Common myeloid progenitor, CD34-positive (primary cell): ENCODE measurements at places on chromosomes 11 and 22.

DNA sequence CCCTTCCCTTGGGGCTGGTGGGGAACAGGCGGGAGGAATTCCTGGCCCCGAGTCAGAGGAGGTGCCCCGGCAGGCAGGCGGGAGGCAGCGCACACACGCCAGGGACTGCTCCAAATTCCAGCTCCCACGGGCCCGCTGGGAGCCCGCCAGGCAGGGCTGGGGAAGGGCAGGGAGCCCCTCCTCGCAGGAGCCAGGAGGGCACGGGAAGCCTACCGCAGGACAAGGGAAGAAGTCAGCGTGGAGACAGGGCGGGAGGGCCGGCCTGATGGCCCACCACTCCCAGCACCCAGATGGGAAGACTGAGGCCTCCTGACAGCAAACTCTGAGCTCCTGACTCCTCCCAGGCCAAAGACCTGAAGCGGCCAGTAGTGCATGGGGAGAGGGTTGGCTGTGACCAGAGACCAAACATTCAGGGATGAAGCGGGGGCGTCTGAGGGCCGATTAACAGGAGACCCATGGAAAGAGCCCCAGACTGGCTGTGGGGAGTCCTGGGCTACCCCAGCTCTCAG lies 22.4 kb downstream of the RPL3 start:
- no peak for DNase-seq

GRCh38 chr11:21561581-21561980 lies 631.3 kb upstream of the ANO5 start:
- DNase-seq: no peak

DNA sequence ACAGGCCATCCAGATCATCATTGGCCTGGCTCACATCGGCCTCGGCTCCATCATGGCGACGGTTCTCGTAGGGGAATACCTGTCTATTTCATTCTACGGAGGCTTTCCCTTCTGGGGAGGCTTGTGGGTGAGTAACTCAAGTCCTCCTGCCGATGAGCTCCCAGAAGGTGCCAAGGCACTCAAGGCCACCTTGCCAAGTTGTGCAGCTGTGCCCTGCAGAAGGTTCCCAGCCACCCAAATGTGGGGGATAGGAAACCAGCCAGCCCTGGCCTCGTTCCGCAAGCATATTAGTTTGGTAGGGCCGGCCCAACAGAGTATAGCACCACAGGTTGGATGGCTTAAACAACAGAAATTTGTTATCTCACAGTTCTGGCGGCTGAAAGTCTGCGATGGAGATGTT lies 4.0 kb downstream of the MS4A8 start:
- no peak for DNase-seq

DNA sequence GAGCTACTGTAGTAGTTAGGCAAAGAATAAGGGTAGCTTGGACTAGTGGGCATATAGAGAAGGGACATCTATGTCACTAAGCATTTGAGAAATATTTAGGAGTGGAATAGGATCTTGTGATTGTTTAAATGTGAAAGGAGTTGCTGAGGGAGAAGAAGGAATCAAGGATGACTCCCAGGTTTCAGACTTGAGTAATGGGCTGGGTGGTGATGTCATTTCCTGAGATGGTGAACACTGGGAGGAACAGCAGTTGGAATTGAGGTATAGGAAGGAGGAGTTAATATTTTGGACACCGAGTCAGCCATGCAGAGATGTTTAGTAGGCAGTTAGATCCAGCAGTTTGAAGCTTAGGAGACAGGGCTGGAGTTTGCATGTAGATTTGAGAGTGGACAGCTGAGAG lies 40.1 kb downstream of the REXO2 start:
- no peak for DNase-seq

DNA sequence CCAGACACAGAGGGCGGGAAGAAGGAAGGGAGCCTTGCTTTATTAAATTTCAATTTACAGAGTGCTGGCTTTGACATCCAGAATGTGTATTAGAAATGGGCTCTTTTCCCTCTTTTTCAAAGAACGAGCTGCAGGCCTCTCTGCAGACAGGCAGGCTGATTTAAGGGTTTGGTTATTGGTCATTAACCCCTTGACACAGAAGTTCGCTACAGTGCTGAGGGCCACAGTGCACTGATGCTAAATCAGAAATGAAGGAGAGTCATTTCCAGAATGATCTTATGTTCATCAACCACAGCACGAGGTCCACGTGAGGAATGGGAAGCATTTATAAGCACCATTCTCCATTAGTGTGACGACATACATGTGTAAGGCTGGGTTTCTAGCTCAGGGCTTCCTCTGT lies 51.8 kb downstream of the CSNK2A3 start:
- DNase-seq: no peak

- DNase-seq: no peak
These were observed 5.0 kb downstream of the EED start for GRCh38 chr11:86249307-86250098.

- no peak for DNase-seq
These were observed 18.6 kb upstream of the LMO2 start for GRCh38 chr11:33910296-33910957.

GRCh38 chr22:38467438-38467903 lies 425 bp upstream of the KDELR3 start:
- no peak for DNase-seq

DNA sequence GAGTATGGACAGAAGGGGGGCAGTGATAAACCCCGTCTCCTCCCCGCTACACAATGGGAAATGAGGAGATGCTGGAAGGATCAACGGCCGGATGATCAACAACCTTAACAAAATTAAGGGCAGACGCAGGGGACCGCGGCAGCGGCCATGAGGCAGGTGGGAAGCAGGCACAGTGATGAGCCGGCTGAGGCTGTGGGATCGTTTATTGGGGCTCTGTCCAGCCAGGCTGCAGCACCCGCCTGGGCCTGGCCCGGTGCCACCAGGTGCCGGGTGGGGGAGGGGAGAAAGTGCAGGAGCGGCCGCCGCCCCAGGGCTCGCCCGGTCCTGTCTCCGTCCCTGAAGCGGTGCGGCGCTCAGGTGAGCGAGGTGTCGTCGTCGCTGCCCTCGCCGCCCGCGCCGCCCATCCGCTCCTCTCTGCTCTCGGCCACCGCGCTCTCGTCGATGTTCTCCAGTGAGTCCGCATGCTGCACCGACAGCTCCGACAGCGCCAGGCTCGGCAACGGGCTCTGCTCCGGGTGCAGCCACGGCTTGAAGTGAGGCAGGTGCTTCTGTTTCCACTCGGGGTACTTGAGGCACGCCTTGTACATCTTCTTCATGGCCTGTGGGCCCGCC lies 2.4 kb upstream of the ARAP1 start:
- DNase-seq: no peak

DNA sequence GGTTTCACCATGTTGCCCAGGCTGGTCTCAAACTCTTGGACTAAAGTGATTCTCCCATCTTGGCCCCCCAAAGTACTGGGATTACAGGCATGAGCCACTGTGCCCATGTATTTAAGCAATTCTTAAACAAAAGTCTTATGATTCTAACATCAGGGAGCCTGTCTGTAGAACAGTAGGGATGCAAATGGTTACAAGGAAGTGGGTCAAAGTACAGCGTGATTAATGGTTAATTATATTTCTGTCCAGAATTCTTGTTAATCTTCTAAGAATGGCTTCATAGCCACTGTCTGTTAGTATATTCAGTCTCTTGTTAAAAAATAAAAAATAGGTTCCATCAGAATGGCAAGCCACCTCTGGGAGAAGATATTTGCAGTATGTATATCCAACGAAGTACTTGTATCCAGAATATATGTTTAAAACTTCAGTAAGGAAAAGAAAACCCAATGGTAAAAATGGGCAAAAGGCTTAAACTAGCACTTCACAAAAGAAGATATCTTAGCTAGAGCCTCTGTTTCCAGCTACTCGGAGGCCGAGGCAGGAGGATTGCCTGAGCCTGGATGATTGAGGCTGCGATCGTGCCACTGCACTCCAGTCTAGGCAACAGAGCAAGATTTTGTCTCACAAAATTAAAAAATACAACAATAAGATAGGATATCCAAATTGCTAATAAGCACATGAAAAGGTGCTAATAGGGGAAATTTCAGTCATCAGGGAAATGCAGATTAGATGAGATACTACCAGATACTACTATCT lies 22.9 kb downstream of the ATG13 start:
- no peak for DNase-seq

DNA sequence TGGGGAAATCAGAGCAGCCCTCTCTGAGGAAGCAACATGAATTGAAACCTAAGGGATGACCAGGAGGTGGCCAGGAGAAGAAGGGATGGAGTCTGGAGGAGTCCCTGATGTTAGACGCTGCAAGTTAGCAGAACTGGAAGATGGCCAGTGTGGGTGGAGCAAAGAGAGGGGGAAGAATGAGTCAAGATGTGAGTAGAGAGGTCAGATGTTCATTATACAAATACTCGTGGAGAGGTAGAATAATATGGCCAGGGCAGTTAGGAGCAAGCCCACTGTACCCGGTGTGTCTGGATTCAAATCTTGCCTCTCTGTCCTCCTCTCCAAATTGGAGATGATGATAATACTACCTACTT lies 242.0 kb downstream of the TENM4 start:
- DNase-seq: no peak

GRCh38 chr11:74297484-74297883 lies 14.0 kb downstream of the P4HA3 start:
- no peak for DNase-seq

- no peak for DNase-seq
These were observed 15.7 kb downstream of the TESMIN start for GRCh38 chr11:68735646-68736045.

- no peak for DNase-seq
These were observed 14.4 kb downstream of the TIMP3 start for GRCh38 chr22:32815943-32816342.

DNA sequence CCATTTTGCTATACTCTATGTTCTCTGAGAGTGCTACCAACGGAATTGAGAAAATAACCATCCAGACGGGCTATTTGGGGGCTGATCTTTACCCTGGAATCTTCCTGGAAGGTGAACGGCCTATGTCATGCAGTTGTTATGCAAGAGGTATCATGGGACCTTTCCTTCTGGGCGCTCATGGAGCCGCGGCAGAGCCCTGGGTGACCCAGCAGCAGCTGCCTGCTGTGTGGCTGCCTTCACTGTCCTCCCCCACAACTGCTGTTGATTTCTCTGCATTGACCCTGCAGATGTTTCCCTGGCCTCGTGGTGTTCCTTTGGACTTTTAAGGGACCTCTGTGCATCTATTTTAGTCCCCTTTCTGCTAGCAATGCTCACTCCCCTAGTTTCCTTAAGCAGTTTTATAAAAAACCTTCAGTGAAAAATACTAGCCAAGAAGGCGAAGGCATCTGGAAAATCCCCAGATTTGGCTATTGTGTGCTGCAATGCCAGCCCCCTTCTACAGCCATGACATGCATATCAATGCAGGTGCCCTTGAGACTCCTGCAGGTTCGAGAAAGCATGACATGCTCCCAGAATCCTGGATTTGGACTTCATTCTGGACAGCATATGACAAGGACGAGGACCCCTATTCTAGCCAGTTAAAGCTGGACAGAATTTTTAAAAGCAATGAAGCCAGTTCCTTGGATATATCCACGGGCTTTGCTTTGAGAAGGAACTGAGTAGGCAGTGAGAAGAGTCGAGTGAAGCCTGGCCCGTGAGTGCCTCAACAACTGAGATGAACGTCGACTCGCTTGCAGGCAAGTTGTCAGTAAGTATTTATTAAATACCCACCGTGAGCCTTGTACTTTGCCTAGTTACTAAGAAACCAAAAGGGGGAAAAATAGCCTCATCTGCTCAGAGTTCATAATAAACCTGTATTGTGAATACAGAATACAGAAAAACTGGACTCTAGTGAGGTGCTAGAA lies at the start of gene SLC25A18:
Gene SLC25A18, plus strand, starts transcription at position 593 of the 965 bp plus-strand sequence. CDS start 16,447 bp downstream, outside the sequence.
- no peak for DNase-seq

- no peak for DNase-seq
These were observed 132.1 kb downstream of the DSCAML1 start for GRCh38 chr11:117664897-117665296.

DNA sequence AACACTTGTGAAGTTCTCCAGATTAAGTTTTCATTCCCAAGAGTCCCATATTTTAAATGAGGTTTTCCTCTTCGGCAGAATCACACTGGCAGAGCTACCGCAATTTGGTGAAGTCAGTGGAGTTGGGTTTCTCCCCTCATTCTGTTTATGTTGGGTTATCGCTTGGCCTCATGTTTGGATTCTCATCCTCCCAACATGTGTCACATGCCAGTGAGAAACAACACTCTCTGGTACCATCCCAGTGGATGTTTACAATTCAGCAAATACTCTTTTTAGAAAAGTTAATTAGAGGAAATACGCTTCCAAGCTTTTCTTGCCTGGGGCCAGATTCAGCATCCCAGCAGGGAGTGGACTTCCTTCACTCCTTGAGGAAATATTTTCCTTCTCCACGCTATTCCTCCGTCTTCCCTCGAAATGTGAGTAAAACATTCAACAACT lies 2.1 kb downstream of the PAMR1 start:
- DNase-seq: no peak

GRCh38 chr11:126083829-126084607 lies 21.4 kb upstream of the CDON start:
- DNase-seq: peak; percentile 46

DNA sequence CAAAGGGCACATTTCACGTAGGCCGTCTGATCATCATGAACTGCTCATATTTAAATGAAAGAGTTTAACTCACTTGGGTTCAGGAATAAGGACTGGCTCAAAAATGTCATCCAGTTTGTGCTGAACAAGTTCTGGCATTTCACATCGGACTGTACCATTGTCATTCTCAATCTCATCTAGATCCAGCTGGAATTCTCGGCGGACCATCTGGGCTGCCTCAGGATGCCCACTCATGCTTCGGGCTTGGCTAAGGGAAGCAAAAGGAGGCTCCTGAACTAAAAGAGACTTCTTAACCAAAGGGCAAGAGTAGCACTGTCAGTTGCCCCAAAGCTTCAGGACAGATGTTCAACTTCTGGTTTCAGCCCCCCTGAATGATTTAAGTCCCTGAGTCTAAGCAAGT lies 40.2 kb downstream of the F2 start:
- DNase-seq: no peak

- DNase-seq: peak; percentile 52
These were observed 6.0 kb upstream of the ACR start for GRCh38 chr22:50731811-50732624.

- DNase-seq: no peak
These were observed 15.4 kb downstream of the C11orf24 start for GRCh38 chr11:68256331-68256741.

GRCh38 chr22:45642986-45643385 lies 28.6 kb upstream of the ATXN10 start:
- peak; percentile 84 for DNase-seq

- no peak for DNase-seq
These were observed 528.6 kb downstream of the BRD1 start for GRCh38 chr22:49298834-49299750.
